CD4-positive, alpha-beta T cell treated with Interleukin-6 for 4 hours (primary cell): ENCODE measurements at places on chromosomes 7 and 10.

DNA sequence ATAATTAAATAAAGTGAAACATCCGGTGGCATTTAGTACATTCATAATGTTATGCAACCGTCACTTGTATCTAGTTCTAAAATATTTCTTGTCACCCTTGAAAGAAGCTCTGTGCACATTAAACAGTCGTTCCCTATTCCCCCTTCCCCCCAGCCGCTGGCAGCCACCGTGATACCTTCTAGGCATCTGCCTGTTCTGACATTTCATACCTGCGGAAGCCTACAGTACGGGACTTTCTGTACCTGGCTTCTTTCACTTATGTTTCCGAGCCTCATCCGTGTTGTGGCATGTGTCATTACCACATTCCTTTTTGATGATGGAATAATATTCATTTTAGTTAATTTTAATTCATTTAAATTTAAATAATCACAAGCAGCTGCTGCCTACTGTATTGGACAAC is 13.9 kb upstream of the SFRP5 start:
- DNase-seq = no peak

GRCh38 chr7:79285756-79286155 is 167.7 kb downstream of the MAGI2 start:
- DNase-seq = no peak

GRCh38 chr7:156544919-156545715 is 95.5 kb upstream of the RNF32 start:
- DNase-seq = no peak

GRCh38 chr7:40327113-40327512 is 192.3 kb downstream of the SUGCT start:
- DNase-seq = no peak

DNA sequence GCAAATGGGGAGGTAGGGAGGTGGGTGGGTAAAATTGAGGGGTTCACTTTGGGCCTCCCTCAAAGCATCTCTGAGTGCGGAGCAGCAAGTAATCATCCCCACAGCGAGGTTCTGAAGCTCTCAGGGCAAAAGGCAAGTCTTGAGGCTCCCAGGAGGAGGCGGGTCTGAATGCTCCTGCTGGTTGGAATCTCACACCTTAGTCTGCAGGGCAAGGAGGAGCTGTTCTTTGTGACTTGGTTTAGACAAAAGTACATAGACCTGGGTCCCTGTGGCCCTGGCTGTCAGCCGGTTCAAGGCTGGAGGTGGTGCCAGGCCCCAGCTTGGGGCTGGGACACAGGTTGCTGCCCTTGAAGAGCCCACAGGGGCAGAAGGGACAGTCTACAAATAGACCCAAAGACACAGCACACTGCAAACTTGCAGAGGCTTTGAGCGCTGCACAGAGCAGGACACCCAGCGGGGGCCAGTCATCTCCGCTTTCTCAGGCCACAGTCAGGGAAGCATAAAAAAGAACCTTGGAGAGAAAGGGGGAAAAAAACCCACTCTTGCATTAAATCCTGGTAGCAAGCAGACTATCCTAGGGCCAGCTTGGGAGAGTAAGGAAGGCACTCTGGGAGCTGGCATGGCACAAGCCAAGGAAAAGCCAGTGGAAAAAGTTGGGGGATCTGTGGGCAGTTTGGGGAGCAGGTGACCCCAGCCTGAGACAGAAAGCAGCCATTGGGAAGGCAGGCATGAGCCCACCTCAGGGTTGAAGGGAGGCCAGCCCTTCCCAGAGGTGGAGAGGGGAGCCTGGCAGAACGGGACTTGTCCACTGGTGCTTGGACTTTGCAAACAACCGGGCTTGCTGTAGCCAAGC is 926 bp upstream of the C10orf71 start:
- DNase-seq = no peak

DNA sequence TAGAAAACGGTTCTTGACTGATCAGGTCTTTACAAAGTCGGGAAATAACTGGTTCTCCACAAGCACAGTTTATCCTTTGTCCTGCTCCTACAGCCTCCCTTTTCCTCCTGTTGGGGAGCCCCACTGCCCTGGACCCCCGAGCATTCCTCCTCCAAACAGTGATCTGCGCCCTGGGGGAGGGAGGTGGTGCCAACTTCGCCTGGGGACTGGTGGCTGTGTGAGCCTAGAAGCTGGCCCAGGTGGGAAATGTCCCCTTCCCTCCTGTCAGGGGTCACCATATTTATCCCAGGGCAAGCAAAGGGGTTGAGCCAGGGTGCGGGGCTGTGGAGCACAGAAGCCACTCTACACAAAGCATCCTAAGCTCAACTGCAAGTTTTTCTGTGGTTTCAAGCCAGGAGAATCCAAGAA is 5.2 kb downstream of the HMX3 start:
- DNase-seq = no peak

- DNase-seq = no peak
These were observed 5.0 kb downstream of the PRKAR2B start for GRCh38 chr7:107049480-107049879.

DNA sequence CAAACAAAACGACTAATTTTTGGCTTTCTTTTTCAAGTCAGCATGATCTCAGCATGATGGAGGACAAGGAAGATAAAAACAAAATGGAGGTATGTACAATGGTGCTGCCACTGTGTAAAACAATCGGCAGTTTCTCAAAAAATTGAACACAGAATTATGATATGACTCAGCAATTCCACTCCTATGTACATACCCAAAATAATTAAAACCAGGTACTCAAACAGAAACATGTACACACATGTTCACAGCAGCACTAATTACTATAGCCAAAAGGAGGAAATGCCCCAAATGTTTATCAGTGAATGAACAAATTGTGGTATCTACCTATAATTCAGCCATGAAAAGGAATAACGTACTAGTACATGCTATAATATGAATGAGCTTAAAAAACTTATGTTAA is 29.9 kb downstream of the SNX13 start:
- no peak for DNase-seq

DNA sequence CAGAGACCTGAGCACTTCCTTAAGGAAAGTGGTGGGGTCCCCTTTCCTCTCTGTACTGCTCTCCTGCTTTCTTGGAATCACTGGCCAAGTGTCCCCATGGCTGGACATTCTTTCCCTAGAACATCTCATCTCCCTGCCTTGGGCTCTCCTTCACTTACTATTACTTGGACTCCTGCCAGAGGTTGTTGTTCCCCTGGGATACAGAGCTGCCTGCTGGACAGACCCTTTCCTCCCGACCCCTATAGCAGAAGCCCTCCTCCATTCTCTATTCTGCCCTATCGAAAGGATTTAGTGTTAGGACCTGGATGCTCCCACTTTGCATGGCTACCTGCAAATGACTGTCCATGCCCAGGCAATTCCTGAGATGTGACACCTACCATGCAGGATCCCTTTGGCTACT is 164.3 kb upstream of the PODXL start:
- DNase-seq = no peak

GRCh38 chr7:45967591-45968157 is 46.6 kb upstream of the IGFBP3 start:
- no peak for DNase-seq

GRCh38 chr10:110279407-110279986 is 25.2 kb downstream of the SMNDC1 start:
- peak; percentile 64 for DNase-seq
